A549 (cell line): ENCODE measurements at places on chromosomes 3 and 15. TPM values are rescaled to one million over a fixed set of nuclear protein-coding genes. Genes with fewer than 3 reads are reported as not detected.

Gene ARGFX
- polyA plus RNA-seq, result not detected in 3 replicates

- DNase-seq, result no peak
These were observed 32.0 kb downstream of the PPP1R2 start for GRCh38 chr3:195511136-195511535.

DNA sequence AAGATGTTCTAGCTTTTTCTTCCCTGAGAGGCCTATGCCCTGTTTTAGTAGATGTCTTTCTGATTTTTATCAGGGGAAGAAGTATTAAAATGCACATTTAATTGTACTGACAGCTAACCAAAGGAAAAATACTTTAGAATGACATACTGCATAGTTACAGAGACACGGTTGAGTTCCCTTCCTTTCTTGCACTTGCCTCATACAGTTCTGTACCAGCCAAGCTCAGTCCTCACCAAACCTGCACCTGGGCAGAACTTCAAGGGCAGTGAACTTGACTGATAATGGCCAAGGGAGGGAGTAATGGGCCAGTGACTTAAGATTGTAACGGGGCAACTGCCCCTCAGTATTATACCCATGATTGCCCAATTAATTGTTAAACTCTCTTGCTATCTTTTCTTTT, 34.1 kb upstream of the RASGRP1 start:
- DNase-seq, result no peak

- DNase-seq, result peak; percentile 25
These were observed 97.5 kb downstream of the TCF12 start for GRCh38 chr15:57015897-57016296.

DNA sequence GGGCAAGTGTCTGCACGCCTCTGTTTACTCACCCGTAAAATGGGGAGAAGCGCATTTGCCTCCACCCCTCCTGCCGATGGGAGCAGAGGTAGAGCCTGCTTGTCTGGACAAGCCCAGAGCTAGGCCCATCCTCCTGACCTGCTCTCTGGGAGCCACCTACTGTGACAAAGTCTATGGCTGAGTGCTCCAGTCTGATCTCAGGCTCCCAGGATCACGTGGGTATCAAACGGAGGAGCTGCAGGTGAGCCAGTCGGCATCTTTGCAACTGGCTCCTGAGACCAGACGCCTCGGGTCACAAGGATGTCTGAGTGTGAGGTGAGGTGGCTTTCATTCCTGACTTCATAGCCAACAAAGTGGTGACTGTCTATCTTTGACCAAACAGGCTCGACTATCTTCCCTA, 2.1 kb upstream of the ALDH1A3 start:
- DNase-seq, result no peak

Gene GATA2
- polyA plus RNA-seq, result 3.9 to 4.9 TPM (median 4.5 TPM) in 3 replicates

GRCh38 chr3:127252446-127252845, 35.4 kb downstream of the PRR20G start:
- DNase-seq, result no peak

Gene STRIT1
- not detected in 3 replicates for polyA plus RNA-seq

DNA sequence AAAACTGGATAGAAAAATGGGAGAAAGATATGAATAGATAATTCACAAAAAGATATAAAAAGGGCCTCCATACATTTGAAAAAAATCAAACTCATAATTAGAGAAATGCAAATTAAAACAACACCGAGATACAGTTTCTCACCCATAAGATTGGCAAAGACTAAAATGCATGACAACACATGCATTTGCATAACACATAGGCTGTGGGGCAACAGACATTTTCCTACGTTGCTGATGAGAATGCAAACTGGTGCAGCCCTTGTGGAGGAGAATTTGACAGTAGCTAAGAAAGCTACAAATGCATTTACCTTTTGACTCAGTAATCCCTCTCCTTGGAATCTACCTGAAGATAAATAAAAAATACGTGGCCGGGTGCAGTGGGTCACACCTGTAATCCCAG, 11.4 kb upstream of the CAND2 start:
- DNase-seq, result no peak

- DNase-seq, result no peak
These were observed 108.1 kb upstream of the CCNL1 start for GRCh38 chr3:157268026-157268425.

GRCh38 chr3:126134219-126134975, 46.0 kb downstream of the ALDH1L1 start:
- DNase-seq, result peak; percentile 28

Gene IQCF5
- polyA plus RNA-seq, result not detected in 3 replicates

DNA sequence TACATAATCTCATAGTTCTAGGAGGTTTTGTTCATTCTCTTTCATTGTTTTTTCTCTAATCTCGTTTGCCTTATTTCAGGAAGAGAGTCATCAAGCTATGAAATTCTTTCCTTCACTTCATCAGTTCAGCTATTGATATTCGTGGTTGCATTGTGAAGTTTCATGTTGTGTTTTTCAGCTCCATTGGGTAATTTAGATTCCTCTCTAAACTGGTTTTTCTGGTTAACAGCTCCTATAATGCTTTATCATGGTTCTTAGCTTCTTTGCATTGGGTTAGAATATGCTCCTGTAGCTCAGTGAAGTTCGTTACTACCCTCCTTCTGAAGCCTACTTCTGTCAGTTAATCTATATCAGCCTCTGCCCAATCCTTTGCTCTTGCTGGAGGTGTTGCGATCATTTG, 69.4 kb upstream of the CD96 start:
- no peak for DNase-seq

DNA sequence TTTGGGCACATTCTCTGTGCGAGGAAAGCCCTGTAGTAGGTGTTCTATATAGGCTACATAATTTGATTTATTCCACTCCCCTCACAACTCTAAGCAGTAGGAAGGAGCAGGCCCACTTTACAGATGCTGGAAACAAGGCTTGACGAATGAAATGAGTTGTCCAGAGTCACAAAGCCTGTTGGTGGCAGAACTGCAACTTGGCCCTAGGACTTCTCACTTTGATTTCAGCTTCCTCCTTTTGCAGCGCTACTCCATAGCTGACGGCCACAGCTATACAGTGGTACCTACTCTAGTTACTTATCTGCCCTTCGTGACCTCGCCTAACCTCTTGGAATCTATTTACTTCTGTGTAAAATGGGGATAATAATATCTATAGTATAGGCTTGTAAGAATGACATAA, 2.5 kb upstream of the IRAK2 start:
- no peak for DNase-seq

- no peak for DNase-seq
These were observed 4.4 kb upstream of the IRAK2 start for GRCh38 chr3:10160346-10160745.

Gene HHLA2
- polyA plus RNA-seq, result 0.05 to 0.08 TPM in 2 of 3 replicates, not detected in the other

DNA sequence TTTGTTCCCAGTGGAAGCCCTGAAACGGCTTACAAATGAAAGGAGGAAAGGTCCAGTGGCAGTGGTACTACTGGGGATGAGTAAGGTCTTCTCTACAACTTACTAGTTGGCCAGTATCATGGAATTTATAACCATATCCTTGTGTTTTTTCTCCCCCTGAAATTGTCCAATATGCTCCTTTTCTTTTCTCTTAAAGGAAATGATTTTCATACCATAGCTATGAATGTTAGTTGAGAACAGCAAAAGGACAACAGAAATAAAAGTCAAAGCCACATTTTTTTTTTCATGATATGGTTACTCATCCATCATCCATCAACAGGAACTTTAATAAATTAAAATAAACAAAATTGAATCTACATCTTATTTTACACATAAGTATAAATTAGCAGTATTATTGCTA, 450.4 kb downstream of the MFSD1 start:
- no peak for DNase-seq

Gene GSK3B
- 26.4 to 30.0 TPM (median 26.7 TPM) in 3 replicates for polyA plus RNA-seq

Gene CEP152
- 4.3 to 9.5 TPM (median 8.2 TPM) in 3 replicates for polyA plus RNA-seq

Gene VGLL3
- 3.3 to 4.9 TPM (median 4.3 TPM) in 3 replicates for polyA plus RNA-seq

GRCh38 chr3:128311441-128311844, 155.2 kb downstream of the DNAJB8 start:
- DNase-seq, result no peak

GRCh38 chr3:127812151-127812550, 10.2 kb downstream of the MGLL start:
- DNase-seq, result no peak

GRCh38 chr3:116886202-116886893, 176.8 kb downstream of the TUSC7 start:
- no peak for DNase-seq

DNA sequence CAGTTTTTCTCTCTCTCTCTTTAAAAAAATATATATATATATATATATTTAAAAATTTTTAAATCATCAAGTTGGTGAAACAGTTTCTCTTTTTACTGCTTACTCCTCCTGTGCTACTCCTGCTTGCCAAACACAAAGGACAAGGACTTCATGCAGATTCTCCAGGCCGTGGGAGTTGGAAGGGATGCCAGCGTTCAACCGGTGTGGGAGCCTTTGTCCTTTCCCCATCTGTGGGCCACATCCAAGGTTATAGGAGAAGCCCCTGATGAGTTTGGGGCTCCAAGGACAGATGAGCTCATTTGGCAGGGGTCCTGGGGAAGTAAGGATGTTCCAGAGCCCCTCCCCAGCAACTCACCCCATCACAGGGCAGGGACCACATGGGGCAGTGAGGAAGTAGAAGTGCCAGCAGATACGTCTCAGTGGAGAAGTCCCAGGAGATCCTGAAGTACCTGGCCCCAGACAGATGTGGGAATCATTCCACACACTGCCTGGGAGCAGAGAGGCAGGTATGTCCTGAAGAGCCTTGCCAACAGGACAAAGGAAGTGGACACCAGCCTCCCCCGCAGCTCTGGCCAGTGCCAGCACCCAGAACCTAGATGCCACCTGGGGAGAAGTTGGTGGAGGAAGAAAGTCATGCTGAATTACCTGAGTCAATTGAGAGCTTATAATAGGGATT, 36.6 kb downstream of the CCK start:
- DNase-seq, result no peak

GRCh38 chr15:80967451-80967850, 22.2 kb downstream of the MESD start:
- DNase-seq, result no peak

Gene TBC1D23
- polyA plus RNA-seq, result 13.4 to 14.5 TPM (median 14.3 TPM) in 3 replicates

GRCh38 chr3:176994891-176995781, 202.1 kb downstream of the TBL1XR1 start:
- DNase-seq, result no peak

DNA sequence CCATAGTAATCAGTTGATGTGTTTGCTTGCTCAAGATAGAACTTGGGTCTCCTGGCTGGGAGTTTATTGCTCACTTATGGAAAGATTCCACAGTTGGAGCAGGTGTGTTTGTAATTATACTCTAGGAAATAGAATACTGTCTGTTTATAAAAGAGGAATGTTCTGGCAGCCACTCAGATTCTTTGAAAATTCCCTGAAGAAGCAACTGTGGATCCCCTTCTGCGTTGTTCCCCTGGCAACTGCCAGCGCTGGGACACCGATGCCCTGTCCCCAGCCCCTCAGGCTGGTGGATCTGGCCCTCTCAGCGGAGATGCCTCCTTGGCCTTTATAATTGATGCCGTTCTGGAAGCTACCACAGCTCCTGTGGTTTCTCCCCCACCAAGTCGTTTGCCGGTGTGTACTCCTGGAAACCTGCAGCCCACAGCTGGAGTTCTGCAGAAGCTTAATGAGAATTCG, 225.9 kb downstream of the ITPR1 start:
- DNase-seq, result no peak

DNA sequence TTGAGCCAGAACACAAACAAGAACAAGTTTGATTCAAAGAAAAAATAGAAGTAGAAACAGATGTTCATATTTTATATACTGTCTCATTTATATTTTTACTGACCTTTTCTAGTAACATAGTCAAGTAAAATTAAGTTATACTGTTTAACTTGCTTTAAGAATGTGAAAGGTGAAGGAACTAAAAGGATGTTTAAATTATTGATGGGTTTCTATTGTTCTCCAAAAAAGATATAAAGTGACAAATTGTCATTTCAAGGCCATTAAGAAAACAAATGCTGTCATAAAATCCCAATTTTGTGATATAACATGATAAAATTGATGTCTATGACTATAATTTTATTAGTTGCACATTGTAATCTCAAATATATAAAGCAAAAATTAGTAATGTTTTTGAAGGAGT, 7.3 kb downstream of the GPR149 start:
- no peak for DNase-seq

DNA sequence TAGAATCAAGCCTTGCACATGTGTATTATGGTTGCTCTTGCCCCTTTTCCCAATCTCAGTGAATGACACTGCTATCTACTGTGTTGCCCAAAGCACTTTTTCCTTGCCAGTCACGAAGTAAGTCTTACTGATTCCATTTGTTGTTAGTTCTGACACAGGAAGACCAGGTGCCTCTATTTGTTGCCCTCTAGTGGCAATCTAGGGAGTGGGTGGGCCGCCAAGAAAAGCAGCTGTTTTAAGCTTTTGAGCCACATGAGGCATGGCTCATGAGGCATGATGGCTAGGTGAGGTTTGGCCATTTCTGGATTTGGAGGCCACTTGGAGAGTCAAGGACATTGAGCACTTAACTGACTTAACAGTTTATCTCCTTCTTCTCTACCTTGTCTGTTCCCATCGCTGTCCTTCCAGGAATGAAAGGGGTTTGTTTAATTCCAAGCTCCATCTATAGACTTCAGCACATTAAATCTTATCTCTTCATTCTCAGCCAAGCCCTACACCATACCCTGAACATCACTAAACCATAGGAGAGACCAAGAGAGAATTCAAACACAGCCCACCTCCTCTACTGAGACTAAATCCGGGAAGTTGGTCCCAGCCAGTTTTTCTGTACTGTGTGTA, 103.1 kb downstream of the HCN4 start:
- peak; percentile 66 for DNase-seq

DNA sequence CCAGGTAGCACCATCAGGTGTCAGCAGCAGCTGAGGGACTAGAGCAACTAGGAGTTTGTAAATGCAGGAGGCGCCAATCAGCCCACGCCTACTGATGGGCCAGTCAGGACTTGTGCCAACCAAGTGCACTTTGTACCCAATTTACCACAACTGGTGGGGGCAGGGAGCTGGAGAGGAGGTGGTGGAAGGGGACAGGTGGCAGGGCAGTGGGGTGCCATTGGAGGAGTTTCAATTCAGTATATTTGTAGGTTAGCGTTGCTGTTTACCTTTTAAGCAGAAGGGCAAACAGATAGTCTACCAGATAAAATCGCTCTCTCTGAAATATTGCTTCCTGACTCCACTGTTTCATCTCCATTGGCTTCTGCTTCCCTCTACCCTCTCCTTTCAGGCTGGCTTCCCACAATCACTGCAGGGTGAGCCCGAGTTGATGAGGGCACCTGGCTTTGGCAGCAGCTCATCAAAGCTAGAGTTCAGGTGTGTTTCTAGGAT, 75.7 kb downstream of the TRIM69 start:
- DNase-seq, result no peak

- DNase-seq, result no peak
These were observed 87.8 kb downstream of the NECTIN3 start for GRCh38 chr3:111159391-111159790.
